Vagina (tissue), 2 donors: ENCODE measurements at places on chromosomes 5 and 9. TPM values are rescaled to one million over a fixed set of nuclear protein-coding genes. Genes with fewer than 3 reads are reported as not detected.

DNA sequence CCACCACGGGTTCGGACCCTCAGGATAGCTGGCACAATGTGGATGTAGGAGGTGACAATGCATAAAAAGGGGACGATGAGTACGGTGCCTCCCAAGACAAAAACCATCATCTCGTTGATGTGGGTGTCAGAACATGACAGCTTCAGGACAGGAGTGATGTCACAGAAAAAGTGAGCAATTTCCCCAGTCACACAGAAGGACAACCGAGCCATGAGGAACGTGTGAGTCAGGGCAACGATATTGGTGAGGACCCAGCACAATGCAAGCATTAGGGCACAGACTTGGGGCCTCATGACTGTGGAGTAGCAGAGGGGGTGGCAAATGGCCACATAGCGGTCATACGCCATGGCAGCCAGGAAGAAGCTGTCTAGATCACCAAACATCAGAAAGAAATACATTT is 491 bp downstream of the OR1N1 start:
- no peak for DNase-seq

GRCh38 chr5:173328844-173329490 is 753 bp upstream of the STC2 start:
- no peak for DNase-seq

DNA sequence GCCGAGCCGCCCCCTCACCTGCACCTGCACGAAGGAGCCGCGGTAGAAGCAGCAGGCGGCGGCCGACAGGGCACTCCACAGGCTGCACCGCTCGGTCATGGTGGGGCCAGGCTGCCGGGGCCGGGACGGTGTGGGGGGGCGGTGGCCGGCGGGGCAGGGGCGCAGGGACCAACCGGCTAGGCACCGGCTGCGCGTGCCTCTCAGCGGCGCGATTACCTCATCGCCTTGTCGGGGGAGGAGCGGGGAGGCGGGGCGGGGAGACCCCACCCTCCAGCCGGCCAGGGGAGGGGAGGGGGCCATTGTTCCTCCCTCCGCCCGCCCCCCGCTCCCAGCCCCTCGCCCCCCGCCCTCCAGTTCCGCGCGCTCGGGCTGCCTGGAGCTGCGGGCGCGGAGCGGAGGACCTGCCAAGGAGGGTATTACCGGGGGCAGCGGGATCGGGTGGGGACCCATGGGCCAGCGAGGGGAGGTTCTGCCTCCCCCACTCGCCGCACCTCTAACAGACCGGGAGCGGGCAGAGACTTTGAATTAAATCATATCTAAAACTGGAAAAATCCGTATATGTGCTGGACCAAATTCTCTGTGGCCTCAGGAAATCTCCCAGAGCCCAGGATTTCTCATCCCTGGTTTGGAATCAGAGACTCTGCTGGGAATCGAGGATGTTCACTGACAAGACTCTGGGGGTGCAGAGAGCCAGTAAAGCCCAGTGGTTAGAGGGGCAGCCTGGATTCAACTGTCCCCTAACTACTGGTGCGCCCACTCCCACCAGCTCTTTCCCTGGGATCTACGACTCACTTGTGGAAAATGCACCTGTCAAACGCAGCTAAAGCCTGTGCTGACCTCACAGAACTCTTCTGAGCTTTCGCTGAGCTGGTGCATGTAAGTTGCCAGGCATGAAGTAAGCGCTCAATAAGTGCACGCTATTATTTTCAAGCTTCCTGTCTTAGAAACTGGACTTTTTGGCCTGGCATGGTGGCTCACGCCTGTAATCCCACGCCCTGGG is 20.3 kb upstream of the TOR2A start:
- DNase-seq, result no peak

DNA sequence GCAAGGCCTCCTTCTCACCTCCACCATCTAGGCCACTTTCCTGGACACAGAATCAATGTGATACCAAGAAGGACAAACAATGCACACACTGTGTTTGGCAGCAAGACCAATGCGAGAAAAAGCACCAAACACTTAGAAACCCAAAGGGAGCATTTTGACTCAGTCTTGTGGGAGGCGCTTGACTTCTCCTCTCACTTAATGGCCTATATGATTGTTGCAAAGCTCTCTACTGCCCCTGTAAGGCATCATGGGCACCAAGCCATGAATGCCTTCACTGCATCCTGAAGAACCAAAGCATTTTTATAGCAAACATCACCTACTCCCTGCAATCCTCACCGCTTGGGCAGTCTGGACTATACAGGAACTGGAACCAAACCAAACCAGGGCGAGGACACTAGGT is 57.5 kb downstream of the CDH6 start:
- DNase-seq, result no peak

DNA sequence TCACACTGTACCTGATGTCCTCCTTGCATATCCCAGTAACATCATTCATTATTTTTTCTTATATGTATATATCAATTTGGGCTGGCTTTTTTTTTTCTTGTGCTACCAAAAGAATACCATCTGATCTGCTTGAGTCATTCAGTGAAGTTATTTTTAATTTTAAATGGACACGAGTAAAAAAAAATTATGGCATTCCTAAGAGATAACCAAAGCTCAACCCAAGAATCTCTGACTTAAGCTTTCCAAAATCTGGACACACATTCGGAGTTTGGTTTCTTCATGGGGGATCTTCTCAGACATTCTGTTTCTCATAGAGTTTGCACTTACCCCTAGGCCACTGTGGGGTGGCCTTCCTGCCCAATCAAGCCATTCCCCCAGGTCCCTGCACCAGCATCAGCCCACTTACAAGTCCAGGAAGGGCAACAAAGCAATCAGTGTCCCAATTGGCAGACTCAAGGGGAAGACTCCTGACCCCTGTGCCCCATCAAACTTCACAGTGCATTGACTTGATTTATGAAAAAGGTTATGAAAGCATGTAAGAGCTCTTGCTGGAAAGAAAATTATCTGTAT is 49.2 kb upstream of the SPDL1 start:
- DNase-seq, result no peak

DNA sequence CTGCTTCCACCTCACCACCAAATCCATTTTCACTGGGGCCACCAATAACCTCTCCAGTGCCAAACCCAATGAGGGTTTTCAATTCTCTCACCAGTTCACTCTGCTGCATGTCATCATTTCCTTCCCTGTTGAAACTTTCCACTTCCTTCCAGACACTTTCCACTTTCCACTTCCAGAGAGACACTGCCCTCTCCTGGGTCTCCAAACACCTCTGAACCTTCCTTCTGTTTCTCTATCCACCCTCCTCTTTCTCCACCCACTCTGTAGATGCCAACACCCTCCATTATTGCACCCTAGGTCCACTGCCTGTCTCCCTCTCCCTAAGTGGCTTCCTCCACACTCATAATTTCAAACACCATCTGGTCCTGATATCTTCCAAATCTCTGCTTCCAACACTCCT is 39.6 kb downstream of the PDE6A start:
- no peak for DNase-seq

HK3 gene
- 7.4 TPM for total RNA-seq

SLC2A6 gene
- 3.7 TPM for total RNA-seq

DIRAS2 gene
- not detected for total RNA-seq

FOXD4L5 gene
- not detected for total RNA-seq

ELAVL2 gene
- total RNA-seq, result 2.2 TPM
